Stimulated activated CD4-positive, alpha-beta T cell treated with anti-CD3 and anti-CD28 coated beads, TNF-alpha, amount 100 ng/mL, for 4 hours (primary cell): ENCODE measurements at places on chromosomes 16 and 17.

DNA sequence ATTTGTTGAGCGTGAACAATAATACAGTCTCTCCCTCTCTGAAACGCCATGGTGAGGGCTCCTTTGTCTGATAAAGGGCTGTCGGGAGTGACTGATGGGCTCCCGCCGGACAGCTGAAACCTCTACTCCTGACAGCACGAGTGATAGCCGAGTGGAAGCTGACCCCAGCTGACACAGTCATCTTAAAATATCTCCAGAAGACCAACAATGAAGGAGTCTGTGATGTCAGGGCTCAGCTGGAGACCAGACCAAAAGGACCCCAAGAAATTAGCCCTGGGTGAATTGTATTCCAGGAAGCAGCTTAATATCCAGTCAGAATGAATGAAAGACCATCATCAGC, 22.4 kb downstream of the CCDC182 start:
- DNase-seq = no peak

- no peak for DNase-seq
Observed at GRCh38 chr17:67050471-67051154, 6.3 kb downstream of the CACNG1 start.

DNA sequence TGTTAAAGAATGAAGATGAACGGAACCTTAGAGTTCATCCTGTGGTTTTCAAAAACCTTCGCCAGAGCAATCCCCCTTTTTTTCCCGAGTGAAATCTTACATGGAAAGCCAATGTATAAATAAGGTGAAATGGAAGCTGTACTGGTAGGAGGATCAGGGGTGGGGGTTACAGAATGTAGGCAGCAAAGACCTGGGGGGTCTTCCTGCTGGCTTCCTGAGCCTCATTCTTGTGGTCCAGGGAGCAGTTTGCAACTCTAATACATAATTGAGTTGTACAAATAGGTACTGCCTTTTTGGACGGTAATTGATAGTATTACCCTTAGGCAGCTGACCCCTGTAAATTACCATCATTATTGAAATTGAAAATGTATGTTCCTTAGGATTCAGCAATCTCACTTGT, 34.1 kb downstream of the KSR1 start:
- no peak for DNase-seq

- no peak for DNase-seq
Observed at GRCh38 chr17:51724043-51724580, 434.4 kb downstream of the CA10 start.

GRCh38 chr17:58504826-58505351, 9.5 kb downstream of the MTMR4 start:
- no peak for DNase-seq

DNA sequence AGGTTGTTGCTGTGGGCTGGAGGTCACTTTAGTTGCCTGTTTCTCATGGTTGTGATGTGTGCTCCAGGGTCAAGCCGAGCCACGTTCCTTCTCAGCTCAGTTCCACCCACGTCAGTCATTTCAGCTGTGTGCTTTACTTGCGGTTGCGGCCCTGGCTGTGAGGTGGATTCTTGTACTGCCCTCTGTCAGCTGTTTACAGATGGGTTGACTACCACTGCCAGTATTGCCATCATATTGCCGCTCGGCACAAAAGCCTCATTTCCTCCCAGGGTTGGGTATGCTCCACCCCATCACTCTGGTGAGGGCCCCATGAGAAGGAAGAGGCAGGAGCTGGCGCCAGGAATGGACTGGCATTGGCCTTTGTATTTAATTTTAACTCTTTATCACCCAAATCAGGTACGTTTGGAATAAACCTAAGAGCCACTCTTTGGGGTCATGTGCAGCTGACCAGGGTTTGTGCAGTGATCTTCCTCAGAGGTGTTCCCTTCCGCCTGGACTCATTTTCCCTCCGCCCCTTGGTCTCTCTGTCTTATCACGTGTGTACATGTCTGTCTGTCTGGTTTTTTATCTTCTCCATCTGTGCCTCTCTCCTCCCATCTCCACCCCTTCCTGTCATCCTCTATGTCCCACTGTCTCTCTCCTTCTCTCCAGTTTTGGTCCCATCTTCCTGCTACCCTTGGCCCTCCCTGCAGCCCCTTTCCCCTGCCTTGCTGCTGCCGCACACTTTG, 25.0 kb downstream of the METTL22 start:
- DNase-seq = no peak

GRCh38 chr16:79542237-79542774, 58.2 kb downstream of the MAF start:
- no peak for DNase-seq
